ENCODE measurements at places on chromosomes 2 and 18. TPM values are rescaled to one million over a fixed set of nuclear protein-coding genes. Genes with fewer than 3 reads are reported as not detected.

The CYP27C1 gene
- polyA plus RNA-seq, result 7.9 TPM

The ASXL3 gene
- polyA plus RNA-seq, result not detected

DNA sequence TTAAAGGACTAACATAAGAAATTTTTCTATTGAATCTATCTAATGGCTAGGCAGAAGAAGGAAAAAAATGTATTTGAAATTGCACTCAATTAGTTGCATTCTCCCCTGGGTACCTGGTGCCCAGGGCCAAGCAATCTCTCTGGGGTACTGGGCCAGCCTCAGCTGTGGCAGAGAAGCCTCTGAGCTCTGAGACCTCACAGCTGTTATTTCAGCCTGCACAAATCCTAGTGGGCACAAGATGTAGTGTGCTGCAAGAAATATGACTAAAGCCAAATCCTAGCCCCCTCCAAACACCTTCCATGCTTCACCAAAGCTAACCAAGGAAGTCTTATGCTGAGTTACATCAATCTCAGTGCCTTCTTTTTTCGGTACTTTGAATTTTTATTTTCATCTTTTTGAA is 478.4 kb downstream of the STK39 start:
- no peak for DNase-seq

DNA sequence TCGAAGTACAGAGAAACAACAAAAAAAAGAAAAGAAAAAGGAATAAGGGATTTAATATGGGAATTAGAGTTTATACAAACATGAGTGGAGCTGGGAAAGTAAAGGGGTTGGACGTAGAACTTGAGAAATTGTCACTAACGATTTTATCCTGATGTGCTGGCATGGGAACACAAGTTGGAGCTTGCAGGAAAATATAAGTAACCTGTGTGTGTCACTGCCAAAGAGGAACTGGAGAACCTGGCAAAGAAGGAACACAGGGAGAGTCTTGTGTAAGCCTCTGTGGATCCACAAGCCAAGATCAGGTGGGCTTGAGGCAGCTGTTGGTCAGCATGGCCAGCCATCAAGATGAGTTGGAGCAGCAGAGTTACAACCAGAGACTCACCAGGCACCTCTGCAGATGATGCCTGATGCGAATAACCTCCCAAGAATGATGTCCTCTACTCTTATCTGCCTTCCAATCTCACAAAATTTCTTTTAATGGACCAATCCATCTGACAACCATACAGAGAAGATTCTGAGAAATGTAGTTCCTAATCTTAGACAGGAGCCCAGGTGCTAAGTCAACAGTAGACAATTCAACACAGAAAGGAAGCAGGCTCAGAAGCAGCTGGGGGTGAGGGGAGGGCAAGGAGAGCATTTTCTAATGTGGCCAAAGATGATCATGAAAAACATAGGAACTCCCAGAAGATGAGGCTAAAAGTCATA is 77.0 kb upstream of the SPOPL start:
- DNase-seq, result peak; percentile 63

GRCh38 chr2:65788556-65788955 is 356.2 kb upstream of the SPRED2 start:
- DNase-seq, result no peak

- no peak for DNase-seq
Observed at GRCh38 chr18:22932885-22933205, 283 bp upstream of the RBBP8 start.

- no peak for DNase-seq
Observed at GRCh38 chr2:227615906-227616305, 1.3 kb upstream of the SCYGR3 start.

The SNED1 gene
- 0.12 TPM for polyA plus RNA-seq

DNA sequence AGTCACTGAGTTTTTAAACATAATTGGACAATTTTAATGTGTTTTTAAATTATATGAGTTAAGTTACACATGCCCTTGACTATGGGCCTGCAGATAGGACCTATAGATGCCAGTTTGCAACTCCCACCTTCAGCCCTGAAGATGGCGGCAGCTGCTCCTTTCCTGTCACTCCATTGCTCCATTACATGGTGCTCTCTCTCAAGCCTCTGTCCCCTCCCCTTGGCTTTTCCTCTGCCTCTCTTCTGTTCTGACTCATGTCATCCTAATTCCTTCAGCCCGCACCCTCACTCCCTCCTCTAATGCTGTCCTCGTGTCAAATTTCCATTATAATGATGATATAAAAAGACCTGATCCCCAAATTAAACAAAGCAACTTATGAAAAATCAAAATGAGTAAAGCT is 133.7 kb upstream of the HNRNPA3 start:
- DNase-seq, result no peak

DNA sequence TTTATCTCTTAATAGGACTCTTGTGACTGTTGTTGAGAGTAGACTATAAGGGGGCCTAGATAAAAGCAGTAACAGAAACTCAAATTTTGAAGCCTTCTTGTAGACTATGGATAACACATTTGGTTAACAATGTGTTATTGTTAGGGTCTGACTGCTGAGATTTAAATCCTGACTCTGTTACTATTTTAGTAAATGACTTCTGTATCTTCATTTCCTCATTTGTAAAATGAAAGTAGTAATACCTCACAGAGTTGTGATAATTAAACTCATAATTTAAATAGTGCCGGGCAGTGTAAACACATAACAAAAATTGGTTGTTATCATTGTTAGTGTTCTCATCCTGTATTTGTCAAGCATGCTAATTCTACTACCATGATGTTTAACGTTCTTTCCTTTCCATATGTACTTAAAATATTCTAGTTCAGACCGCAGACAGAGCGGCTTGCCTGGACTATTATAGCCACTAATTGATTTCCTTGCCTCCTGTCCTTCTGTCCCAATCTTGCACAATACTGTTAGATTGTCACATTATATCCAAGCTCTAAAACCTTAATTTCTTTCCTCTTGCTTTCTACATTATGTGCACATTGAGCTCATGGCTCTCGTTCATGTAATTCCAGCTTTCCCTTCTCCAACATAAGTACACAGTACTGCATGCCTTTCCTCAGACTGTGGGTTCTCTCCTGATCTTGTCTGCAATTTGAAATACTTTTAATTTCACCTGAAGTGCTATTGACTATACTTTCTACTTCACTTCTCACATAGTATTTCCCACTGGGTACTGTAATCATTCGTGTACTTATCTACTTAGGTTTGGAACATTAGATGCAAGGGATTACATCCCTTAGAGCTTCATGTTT is 48.4 kb downstream of the RBBP8 start:
- no peak for DNase-seq

The KIF5C gene
- 0.03 TPM for polyA plus RNA-seq

DNA sequence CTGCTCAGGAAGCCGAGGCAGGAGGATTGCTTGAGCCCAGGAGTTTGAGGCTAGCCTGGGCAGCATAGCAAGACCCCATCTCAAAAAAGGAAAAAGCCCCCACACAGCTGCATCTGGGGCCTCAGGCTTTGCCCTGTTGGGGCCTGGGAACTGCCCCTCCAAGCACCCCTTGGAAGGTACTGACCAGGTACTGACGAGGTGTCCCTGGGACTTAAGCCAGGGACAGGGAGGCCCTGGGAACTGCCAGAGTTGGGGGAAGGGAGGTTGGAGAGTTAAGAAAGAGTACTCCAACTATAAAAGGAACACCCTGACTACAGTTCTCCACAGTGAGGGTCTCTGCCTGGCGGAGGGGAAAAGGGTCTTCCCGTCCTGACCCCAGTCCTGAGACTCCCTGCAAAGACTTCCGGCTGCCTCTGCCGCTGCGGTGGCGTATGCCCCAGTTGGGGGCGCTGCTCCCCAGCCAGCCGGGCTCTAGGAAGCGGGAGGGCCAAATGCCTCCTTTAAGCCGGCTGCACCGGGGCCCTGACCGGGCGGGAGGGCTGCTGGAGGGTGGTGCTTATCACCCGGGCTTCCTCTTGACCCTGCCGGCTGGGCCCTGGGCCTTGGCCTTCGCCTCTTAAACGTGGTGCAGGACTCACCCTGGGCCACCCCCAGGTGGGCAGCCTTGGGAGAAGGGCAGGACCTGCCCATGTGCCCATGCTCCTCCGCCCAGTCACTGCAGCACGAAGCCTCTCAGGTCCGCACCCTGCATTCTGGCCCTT is 12.8 kb downstream of the SLC30A3 start:
- DNase-seq, result no peak

DNA sequence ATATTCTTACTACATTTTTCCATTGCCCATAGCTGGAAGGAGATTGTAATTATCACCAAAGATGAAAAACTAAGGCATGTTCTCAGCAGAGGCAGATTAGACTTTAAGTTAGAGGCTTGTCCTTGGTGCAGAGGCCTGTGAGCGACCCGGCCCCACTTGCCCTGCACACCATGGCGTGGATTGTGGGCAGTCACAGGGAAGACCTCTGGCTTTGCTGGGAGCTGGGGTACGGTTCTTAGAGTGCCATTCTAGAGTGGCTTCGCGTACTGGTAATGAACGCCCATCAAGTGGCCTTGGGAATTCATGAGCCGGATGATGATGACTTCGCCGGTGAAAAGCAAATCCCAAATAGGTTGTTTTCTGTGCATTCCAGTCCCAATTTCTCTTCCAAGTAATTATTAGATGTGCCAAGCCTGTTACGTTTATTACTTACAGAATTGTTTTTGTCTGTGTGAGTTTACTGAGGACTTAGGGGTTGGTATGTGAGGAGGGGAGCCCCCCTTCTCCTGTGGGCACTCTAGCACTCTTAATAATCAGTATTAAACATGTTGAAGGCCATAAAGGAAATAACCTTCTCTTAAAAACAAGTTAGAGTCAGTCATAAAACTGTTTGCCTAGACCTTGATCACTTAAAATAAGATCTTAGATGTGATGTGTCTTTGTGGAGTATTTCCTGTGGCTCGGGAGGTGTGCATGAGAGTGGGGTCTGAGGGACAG is 90.6 kb downstream of the LDLRAD4 start:
- DNase-seq, result no peak

DNA sequence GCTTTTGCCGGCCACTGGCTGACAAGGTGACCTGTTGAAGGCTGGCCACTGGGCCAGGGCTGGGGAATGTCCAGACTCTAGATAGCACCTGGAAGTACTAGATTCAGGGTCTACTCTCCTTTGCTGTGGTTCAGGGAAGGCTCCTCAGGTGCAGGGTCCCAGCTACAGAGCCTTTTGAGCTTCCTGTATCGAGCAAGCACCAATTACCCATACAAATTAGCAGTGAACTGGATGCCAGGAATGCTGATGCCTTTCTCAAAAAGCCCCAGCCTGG is 213.4 kb downstream of the CYP26B1 start:
- DNase-seq, result no peak

DNA sequence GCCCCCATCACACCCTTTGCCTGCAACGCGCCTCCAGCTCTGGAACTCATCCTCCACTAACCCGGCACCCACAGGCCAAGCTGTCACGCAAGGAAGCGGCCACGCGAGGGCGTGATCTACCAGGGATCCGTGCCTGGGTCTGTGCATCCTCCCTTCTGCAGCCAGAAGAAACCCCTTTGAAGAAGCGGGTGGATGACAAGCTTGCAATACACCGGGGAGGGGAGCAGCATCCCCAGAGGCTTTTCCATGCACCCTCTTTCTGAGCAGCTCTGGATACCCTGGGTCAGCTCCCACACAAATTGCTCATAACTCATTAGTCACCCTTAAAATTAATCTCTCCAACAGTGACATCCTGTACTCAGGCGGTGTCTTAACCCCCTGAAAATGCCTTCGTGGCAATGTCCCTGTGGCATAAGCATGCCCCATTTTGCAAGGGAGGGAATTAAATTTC is 47.6 kb downstream of the PDCL3 start:
- no peak for DNase-seq

GRCh38 chr2:135783439-135783838 is 41.8 kb downstream of the UBXN4 start:
- DNase-seq, result no peak

DNA sequence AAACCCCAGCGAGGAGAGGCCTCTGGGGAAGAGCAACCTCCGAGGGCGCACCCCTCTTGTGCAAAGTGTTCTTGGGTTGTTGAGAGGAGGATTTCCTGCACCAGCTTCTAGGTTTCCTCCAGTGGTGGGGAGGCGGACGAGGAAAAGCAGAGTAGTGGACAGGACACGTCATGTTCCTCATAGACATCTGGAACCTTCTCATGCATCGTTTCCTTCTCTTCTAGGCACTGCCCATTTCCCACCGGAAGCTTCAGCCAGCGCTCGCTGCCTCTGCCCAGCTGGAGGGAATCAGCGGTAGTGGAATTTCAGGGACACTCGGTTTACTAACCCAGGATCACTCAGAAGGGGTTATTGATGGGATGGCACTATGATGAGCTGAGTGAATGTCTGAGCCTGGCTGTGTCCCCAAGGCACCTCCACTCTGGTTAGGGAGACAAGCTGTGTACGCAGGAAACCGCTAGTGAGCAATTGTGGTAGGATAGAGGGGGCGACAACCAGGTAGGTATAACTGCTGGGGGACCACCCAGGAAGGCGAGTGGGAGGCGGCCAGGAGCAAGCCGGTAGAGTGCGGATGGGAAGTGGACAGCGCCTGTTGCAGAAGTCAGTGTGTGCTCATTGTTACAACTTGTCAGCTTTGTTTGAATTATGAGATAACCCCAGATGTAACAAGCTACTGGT is 960 bp upstream of the APOB start:
- no peak for DNase-seq

DNA sequence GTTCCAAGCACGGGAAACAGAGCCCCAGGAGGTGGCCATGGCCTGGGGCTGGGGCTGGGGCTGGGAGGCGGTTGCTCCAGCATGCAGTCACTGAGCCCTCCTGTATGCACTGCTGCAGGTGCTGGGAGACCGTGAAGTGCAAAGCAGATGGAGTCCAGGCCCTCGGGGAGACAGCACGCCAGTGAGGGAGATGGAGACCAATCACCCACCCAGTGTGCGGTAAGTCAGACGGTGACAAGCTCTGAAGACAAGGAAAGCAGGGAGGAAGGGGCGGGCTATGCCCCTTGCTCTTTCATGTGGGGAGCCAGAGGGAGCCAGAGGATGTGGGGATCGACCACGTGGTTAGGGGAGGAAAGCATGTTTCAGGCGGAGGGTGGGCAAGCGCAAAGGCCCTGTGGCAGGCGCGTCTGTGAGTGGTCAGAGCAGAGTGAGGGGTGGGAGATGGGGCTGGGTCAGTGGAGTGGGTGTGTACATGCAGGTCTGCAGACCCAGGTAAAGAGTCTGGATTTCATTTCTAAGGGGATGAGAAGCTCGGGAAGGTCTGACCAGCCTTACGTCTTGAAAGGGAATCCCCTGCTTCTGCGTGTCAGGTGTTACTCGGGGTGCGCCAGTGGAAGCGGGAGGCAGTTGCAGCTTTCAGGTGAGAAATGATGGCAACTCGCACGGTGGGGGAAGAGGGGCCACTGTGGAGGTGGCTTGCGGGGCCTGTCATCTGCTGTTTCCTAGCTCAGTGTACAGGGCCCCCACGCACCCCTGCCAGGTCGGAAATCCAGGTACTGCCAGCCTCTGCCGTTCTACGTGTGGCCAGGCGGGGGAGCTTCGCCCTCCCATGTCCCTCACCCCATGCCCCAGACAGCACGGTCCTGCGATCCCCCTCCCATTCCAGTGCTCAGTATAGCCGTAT is 19.4 kb downstream of the RRM2 start:
- DNase-seq, result no peak

- no peak for DNase-seq
Observed at GRCh38 chr2:226310146-226310545, 489.5 kb downstream of the IRS1 start.

DNA sequence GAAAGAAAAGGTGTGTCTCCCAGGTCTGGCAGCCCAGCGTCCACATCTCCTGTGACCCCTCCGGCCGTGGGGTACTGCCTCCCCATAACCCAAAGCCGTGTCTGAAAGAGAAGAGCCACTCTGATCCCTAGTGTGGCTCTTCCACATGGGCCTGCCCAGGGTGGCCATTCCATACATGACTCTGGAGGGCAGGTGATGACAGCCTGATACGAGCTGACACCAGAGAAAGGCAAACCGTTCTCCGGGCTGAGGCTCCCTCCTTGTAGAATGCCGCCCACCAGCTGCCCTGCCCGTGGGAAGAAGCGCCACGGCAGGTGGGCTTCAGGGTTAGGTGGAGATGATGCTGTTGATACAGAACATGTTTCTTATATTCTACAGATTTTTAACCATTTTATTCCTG is 451.6 kb upstream of the SALL3 start:
- DNase-seq, result no peak

The ANKAR gene
- polyA plus RNA-seq, result 1.4 TPM

The CAVIN2 gene
- 9.4 TPM for polyA plus RNA-seq
